ENCODE measurements at places on chromosomes 5 and 9. TPM values are rescaled to one million over a fixed set of nuclear protein-coding genes. Genes with fewer than 3 reads are reported as not detected.
A peak's percentile ranks its signal among the peaks of the same experiment; 100 is the strongest.

DNA sequence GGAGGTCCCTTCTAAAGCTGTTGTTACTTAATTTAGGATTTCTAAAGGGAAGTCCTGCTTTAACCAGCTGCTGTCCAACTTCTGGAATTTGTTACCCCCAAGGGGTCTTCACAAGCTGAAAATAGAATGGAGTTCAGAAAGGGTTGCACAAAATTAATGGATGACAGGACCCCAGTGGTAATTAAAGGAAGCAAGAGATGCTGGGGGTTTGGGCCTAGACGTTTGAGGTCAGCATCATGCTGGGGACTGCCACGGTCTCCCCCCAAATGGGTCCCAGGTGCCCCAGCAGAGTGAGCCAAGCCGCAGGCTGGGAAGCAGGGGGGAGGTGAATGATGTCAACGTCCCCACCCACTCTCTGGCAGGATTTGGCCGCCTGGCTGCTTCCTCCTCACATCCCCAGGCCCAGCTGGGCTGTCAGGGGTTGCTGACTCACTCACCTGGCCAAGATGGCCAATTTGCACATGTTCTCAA lies 97.5 kb upstream of the ARAP3 start:
- no peak overlapping the region for H3K4me3 ChIP-seq
- no peaks in the 10 kb centered on the region for H3K4me1 ChIP-seq
- no peak overlapping the region for H3K27ac ChIP-seq
- peaks cover 29% of the 10 kb centered on the region for H3K27me3 ChIP-seq

Gene SHC3
- 0.21 TPM for total RNA-seq

- H3K27me3 ChIP-seq: peaks cover 22% of the 10 kb centered on the region
- no peak overlapping the region for H3K4me3 ChIP-seq
- H3K36me3 ChIP-seq: no peaks in the 10 kb centered on the region
- no peaks in the 10 kb centered on the region for H3K4me1 ChIP-seq
Measured at GRCh38 chr5:55546947-55547346, 12.2 kb upstream of the PLPP1 start.

GRCh38 chr5:172533058-172533398 lies 78.7 kb upstream of the SH3PXD2B start:
- peak; percentile 48 for DNase-seq
- H3K27me3 ChIP-seq: peaks cover 38% of the 10 kb centered on the region
- peaks cover 5% of the 10 kb centered on the region for H3K4me1 ChIP-seq
- no peak overlapping the region for H3K4me3 ChIP-seq
- no peaks in the 10 kb centered on the region for H3K36me3 ChIP-seq

GRCh38 chr5:180130291-180130869 lies 58.8 kb upstream of the RNF130 start:
- no peaks in the 10 kb centered on the region for H3K36me3 ChIP-seq
- no peak overlapping the region for H3K4me3 ChIP-seq
- H3K27me3 ChIP-seq: peaks cover 8% of the 10 kb centered on the region
- H3K27ac ChIP-seq: no peak overlapping the region

Gene NUTM2G
- total RNA-seq: not detected

Data from osteocyte (in vitro differentiated cells).